ENCODE measurements at places on chromosomes 6 and 20.
A peak's percentile ranks its signal among the peaks of the same experiment; 100 is the strongest.

DNA sequence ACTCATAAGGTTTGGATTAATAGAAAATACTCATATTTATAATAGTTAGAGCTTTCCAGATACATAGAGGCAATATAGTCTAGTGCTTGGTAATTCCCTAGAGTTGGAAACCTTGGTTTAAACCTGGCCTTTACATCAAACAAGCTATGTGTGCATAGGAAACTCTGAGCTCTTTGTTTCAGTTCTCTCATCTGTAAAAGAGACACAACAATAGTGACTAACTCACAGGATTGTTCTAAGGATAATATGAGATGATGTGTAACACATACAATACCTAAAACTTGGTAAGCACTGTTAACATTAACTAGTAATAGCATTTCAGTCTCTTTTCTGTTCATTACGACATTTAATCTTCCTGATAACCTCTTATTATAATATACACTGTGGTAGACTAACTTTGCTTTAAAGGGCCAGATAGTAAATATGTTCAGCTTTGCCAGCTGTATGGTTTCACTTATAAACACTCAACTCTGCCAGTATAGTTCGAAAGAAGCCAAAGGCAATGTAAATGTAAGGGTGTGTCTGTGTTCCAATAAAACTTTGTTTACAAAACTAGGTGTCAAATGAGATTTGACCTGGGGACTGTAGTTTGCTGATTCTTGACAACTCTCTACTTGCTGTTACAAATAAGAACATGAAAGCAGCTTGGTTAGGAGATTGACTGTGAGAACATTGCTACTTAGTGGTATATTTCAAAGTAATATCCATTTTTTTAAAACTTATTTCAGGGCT, 370.6 kb upstream of the FLRT3 start:
- DNase-seq, result no peak

- no peak for DNase-seq
Measured at GRCh38 chr6:115270953-115271352, 789.7 kb downstream of the FRK start.

- DNase-seq, result peak; percentile 49
Measured at GRCh38 chr6:116450769-116451740, 10.1 kb upstream of the CALHM6 start.

GRCh38 chr6:142303176-142303533, 1.3 kb downstream of the ADGRG6 start:
- no peak for DNase-seq

DNA sequence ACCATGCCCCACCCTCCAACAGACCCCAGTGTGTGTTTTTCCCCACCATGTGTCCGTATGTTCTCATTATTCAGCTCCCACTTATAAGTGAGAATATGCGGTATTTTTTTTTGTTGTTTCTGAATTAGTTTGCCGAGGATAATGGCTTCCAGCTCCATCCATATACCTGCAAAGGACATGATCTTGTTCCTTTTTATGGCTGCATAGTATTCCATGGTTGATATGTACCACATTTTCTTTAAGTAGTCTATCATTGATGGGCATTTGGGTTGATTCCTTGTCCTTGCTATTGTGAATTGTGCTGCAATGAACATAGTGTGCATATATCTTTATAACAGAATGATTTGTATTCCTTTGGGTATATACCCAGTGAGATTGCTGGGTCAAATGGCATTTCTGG, 176.9 kb downstream of the UTRN start:
- no peak for DNase-seq

- no peak for DNase-seq
Measured at GRCh38 chr6:15628499-15629131, 34.2 kb downstream of the DTNBP1 start.
